ENCODE measurements at places on chromosomes 16 and 17.

GRCh38 chr17:75339971-75340370 lies 50.7 kb upstream of the SLC25A19 start:
- no peak for DNase-seq

DNA sequence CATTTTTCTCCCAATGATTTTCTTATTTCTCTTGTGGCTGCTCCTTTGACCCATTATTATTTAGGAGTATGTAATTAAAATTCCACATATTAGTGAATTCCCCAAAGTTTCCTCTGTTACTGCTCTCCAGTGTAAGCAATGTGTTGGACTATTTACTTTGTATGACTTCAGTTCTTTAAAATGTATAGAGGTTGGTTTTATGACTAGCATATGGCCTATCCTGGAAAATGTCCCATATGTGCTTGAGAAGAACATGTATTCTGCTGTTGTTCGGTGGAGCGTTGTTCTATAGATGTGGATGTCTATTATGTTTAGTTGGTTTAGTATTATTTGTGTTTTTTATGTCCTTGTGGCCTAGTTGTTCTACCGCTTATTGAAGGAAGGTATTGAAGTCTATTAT lies 6.0 kb upstream of the NT5M start:
- DNase-seq: no peak

- no peak for DNase-seq
Observed at GRCh38 chr17:56939869-56940484, 20.9 kb downstream of the COIL start.

DNA sequence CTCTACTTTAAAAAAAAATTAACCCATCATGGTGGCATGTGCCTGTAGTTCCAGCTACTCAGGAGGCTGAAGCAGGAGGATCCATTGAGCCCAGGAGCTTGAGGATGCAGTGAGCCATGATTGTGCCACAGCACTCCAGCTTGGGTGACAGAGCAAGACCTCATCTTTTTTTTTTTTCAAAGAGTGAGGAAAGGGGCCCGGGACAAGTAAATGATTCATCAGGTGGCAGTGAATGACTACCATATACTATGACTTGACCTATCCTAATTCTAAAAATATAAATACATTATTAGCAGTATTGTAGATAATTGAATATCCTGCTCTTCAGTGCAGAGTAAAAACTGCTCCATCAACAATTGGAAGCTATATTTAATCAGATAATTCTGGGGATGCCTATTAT lies 55.3 kb downstream of the CLUH start:
- DNase-seq: no peak

DNA sequence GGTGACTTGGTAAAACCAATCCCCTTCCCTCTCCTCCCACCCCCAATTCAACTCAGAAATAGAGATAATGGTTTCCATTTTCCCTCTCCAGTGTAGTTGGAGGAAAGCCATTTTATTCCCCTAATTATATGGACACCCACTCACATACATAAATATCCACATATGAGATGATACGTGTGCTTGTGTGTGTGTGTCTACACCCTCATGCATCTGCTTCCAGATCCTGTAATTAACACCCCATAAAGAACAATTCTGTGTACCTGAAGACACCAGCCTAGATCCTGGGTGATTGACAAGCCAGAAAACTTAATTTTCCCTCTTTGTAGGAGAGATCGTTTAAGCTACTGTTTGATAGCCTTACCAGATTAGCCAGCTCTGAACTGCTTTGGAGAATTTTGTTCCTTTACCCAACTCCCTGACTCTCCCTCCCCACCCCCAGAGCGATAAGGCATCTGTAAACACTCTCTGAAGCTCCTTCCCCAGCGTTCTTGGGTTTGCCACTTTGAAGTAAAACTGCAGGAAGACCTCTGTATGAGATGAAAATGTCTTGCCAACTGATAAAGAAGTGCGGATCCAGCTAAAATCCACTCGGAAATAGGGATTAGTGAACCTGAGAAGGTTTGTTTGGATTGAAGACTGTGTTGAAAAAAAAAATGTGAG lies 175.7 kb downstream of the RGS9 start:
- no peak for DNase-seq

DNA sequence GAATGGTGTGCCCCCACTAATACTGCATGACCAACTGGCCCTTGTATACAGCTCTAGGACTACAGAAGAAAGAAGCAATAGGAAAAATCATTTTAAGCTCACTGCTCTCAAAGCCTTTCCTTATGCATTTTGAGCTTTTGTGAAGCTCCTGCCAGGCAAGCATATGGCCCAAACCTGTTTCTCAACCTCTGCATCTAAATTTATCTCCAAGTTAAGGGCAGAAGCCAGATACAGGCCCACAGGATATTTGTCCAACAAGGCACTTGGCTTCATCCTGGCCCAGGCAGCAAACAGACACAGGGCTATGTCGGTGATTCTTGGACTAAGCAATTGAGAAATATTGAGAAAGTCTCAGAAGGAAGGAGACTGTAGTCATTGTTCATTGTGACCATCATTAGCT lies 43.9 kb downstream of the CCT6B start:
- no peak for DNase-seq

- no peak for DNase-seq
Observed at GRCh38 chr17:39666231-39666600, 1.1 kb downstream of the TCAP start.

- DNase-seq: no peak
Observed at GRCh38 chr17:78322858-78323455, 36.9 kb downstream of the SOCS3 start.

GRCh38 chr17:82239926-82240505 lies 11.2 kb downstream of the SLC16A3 start:
- DNase-seq: no peak

DNA sequence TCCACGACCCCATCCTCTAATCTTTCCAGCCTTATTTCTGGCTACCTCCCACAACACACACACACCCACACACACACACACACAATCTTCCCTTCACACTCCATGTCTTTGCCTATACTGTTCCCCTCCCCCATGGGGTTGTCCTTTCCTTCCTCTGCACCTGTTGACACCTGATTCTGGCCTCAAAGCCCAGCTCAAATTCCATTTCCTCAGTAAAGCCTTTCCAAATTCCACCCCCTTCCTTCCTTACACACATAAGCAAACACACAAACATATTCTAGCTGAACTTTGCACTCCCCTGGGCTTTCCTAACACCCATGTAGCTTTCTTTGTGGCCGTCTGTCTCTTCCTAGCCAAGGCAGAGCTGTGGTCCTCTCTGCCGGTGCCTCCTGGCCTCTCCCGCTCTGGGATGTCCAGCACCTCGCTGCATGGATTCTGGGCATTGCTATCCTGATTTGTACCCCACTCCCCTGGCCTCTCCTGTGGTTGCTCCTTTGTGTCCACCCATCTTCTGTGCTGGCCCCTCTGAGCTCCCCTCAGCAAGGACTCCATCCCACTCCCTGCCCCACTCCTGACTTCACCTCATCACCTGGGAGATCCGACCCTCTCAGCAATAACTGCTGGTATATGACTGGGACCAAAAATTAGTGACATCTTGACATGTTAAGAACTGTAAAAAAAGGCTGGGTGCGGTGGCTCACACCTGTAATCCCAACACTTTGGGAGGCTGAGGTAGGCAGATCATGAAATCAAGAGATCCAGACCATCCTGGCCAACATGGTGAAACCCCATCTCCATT lies 8.4 kb upstream of the SRCIN1 start:
- DNase-seq: no peak

GRCh38 chr16:15051387-15051951 lies 4.4 kb downstream of the NTAN1 start:
- DNase-seq: no peak

- no peak for DNase-seq
Observed at GRCh38 chr16:66869424-66869823, 10.9 kb upstream of the PDP2 start.

DNA sequence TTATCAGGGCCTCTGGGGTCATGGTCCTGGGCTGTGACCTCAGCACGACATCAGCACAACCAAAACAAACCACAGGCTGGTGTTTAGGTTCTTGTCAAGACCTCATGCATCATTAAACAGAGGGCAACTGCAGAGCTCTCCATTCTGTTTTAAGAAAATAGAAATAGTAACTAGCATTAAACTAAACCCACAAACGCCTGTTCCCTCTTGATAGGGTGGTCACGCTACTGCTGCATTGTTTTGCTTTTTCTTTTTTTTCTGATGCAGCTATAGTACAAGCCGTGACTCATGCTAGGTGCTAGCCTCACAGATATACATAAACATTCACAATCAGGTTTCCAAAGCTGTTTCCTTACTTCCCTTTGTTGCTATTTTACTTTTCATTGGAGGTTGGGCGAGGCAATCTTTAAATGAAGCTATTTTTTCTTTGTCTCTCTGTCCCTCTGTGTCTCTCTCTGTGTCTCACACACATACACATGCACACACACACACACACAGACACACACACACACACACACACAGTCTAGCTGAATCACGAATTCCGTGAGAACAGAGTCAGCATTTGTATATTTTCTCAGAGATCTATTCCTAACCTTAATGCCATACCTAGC lies 310.3 kb downstream of the CDH13 start:
- DNase-seq: no peak

GRCh38 chr17:46842835-46843234 lies 8.5 kb upstream of the WNT9B start:
- no peak for DNase-seq

- DNase-seq: no peak
Observed at GRCh38 chr17:63495491-63495890, 18.6 kb downstream of the ACE start.

DNA sequence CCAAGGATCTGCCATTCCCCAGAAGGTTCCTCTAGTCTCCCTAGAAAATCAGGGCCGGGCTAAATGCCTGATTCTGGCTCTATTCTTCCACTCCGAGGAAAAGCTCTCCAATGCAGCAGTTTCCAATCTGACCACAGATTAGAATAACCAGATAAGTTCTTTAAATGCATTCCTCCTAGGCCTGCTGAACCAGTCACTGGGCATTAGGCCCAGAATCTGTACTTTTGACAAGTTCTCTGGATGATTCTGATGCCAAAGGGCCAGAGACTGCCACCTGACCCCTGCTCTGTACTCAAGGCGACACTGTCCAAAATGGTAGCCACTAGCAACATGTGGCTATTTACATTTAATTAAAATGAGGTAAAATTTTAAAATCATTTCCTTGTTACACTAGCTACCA lies 22.3 kb downstream of the MAP3K14 start:
- DNase-seq: no peak

- no peak for DNase-seq
Observed at GRCh38 chr17:70819183-70819582, 649.9 kb downstream of the KCNJ2 start.

- no peak for DNase-seq
Observed at GRCh38 chr16:71230122-71230845, at the start of gene HYDIN. Gene HYDIN, minus strand, starts transcription at chr16:71230722. Its CDS starts 43,827 bp downstream, at chr16:71186895.

DNA sequence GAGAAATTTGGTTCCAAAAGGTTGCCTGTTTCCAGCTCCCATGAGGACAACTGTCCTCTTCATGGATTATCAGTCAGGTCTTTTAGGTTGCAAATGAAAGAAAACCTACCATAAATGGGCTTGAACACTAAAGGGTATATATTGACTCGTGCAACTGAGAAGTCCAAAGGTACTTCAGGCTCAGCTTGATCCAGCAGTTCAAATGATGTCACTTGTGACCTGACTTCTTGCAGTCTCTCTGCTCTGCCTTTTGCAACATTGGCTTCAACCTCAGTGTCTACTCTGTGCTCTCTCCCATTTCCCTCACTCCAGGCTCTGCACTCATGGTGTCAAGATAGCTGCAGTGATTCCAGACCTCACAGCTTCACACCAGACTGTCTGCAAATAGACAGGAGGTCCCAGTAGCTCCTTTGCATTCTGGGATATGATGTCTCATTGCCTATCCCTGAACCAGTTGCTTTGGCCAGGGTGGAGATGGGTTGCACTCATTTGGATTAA lies 5.5 kb upstream of the CALB2 start:
- DNase-seq: no peak

Data from cortex of kidney (tissue), 1 donor.